ENCODE measurements at places on chromosomes 5 and 9. TPM values are rescaled to one million over a fixed set of nuclear protein-coding genes. Genes with fewer than 3 reads are reported as not detected.

IFNA13 gene
- total RNA-seq, result not detected

MROH2B gene
- not detected for total RNA-seq

PCDHGB5 gene
- 14.3 TPM for total RNA-seq

PCDHA5 gene
- total RNA-seq, result 0.09 TPM

All from endothelial cell of coronary artery (primary cell).